ENCODE measurements at places on chromosomes 2 and 18. TPM values are rescaled to one million over a fixed set of nuclear protein-coding genes. Genes with fewer than 3 reads are reported as not detected.

DNA sequence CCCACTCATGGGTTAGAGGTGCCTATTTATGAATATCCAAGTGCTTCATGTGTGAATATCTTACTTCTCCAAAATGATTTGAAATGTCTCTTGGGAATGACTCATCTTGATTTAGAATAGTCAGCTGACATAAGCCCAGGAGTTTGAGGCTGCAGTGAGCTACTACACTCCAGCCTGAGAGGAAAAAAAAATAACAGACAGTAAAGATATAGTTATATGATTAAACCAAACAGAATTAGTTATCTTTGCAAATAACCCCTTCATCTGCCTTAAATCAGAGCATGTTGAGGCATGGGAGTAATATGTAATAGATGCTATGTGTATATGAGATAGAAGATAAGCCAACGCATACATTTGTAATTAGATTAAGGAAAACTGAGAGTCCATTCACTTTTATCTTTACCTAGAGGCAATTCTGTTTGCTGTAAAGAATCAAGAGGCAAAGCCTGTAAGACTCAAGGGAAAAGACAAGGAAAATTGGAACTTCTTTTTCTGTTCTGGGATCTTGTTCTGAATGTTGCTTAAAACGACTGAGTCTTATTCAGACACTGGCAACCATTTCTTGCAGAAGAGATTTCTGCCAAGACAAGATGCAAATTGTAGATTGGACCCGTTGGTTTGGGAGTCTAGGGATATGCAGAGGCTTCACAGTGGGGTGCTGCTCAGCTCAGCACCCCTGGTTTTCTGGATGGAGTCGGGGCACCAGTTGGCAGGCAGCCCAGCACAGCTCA is 104.4 kb downstream of the LIPG start:
- H3K4me3 ChIP-seq: no peak overlapping the region
- H3K27ac ChIP-seq: no peak overlapping the region

GRB14 gene
- 0.77 TPM for total RNA-seq

ALPG gene
- total RNA-seq: not detected

GRCh38 chr2:46026431-46026830 is 270.8 kb upstream of the EPAS1 start:
- no peaks in the 10 kb centered on the region for H3K27me3 ChIP-seq
- DNase-seq: no peak
- no peak overlapping the region for H3K27ac ChIP-seq

DNA sequence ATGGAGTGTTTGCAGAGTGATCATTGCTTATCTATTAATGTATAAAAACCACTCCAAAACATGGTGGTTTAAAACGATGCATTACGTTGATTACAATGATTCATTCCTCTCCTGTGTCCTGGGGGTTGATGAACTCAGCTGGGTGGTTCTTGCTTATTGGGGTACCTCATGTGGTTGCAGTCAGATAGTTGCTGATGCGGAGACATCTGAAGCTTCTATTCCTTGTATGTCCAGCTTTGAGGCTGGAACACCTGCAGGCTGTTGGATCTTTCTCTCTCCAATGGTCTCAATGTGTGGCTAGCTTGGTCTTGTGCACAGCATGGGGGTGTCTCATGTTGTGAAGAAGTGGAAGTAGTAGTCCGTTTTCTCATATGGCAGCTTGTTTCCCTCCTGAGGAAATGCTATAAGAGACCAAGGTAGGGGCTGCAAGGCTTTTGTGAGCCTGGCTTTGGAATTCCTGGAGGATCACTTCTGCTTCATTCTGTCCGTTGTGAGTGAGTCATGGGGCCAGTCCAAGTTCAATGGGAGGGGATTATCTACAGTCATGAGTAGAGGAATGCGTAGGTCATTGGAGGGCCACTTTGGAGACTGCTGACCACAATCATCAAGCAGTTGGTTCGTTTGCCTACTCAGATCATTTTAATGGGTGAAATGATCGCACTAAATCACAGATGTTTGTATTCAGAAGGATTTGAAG is 601.0 kb downstream of the SLC4A3 start:
- no peak overlapping the region for H3K27ac ChIP-seq
- no peaks in the 10 kb centered on the region for H3K36me3 ChIP-seq
- H3K4me3 ChIP-seq: no peak overlapping the region
- H3K4me1 ChIP-seq: no peaks in the 10 kb centered on the region

DYNC2LI1 gene
- 10.8 TPM for total RNA-seq

GRCh38 chr2:96427917-96428316 is 77.2 kb downstream of the NEURL3 start:
- no peak overlapping the region for H3K27ac ChIP-seq
- H3K36me3 ChIP-seq: no peaks in the 10 kb centered on the region
- H3K27me3 ChIP-seq: no peaks in the 10 kb centered on the region
- H3K4me3 ChIP-seq: no peak overlapping the region

DNA sequence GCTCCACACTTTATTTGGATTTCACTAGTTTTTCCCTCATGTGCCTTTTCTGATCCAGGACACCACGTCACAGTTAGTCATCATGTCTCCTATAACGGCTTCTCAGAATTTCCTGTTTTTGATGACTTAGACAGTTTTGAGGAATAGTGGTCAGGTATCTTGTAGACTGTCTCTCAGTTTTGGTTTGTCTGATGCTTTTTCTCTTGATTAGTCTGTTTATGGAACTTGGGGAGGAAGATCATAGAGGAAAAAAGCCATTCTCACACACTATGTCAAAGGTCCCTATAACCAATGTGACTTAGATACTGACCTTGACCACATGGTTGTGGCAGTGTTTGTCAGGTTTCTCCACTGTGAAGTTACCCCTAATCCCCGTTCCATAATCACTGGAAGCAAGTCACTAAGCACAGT is 89.0 kb downstream of the RAPH1 start:
- no peak overlapping the region for H3K4me3 ChIP-seq
- no peak overlapping the region for H3K27ac ChIP-seq

DNA sequence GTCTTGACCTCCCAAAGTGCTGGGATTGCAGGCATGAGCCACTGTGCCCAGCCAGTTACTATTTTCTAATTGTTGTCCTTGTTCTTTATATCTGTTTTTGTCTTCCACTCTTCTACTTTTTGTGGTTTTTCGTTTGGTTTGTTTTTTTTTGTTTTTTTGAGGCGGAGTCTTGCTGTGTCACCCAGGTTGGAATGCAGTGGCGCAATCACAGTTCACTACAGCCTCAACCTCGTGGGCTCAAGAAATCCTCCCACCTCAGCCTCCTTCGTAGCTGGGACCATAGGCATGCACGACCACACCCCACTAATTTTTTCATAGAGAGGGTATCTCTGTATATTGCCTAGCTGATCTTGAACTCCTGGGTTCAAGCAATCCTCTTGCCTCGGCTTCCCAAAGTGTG is 100.7 kb downstream of the EHBP1 start:
- peaks cover 12% of the 10 kb centered on the region for H3K36me3 ChIP-seq
- H3K27ac ChIP-seq: no peak overlapping the region
- DNase-seq: no peak

- H3K4me1 ChIP-seq: no peaks in the 10 kb centered on the region
- no peaks in the 10 kb centered on the region for H3K27me3 ChIP-seq
- DNase-seq: no peak
- no peak overlapping the region for H3K4me3 ChIP-seq
- no peak overlapping the region for H3K27ac ChIP-seq
These were observed 222.7 kb downstream of the CDH2 start for GRCh38 chr18:27954226-27954625.

DNA sequence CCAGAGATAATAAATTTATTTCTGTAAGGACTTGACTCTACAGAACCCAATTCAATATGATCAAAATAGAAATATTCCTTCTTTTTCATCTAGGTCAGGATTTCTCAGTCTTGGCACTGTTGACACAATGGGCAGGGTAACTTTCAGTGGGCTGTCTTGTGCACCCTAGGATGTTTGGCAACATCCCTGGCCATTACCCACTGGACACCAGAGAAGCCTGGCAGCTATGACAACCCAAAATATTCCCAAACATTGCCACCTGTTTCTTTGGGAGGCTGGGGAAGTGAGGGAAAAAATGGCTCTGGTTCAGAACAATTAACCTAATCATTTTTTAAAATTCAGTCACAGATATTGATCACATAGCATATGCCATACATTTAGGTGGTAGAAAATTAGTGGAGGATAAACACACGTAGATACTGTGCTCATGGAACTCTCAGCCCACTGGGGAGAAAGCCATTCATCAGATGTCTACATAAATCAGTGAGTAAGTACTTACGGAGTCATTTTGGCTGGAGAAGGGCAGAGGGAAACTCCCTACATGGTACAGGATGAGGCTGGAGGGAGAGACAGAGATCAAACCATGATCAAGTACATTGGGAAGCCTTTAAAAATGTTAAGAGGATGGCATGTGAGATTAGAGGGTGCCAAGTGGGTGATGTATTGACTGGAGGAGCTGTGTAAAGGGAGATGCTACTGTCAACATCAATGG is 718 bp upstream of the TNP1 start:
- H3K4me1 ChIP-seq: no peaks in the 10 kb centered on the region
- no peak for DNase-seq
- H3K27ac ChIP-seq: no peak overlapping the region
- no peaks in the 10 kb centered on the region for H3K27me3 ChIP-seq
- H3K4me3 ChIP-seq: no peak overlapping the region
- no peaks in the 10 kb centered on the region for H3K36me3 ChIP-seq

- no peak overlapping the region for H3K27ac ChIP-seq
- no peak overlapping the region for H3K4me3 ChIP-seq
- H3K4me1 ChIP-seq: no peaks in the 10 kb centered on the region
- no peaks in the 10 kb centered on the region for H3K27me3 ChIP-seq
These were observed 398.9 kb downstream of the TRIB2 start for GRCh38 chr2:13115643-13116042.

POTEI gene
- not detected for total RNA-seq

ATP6V1C2 gene
- 1.3 TPM for total RNA-seq

DNA sequence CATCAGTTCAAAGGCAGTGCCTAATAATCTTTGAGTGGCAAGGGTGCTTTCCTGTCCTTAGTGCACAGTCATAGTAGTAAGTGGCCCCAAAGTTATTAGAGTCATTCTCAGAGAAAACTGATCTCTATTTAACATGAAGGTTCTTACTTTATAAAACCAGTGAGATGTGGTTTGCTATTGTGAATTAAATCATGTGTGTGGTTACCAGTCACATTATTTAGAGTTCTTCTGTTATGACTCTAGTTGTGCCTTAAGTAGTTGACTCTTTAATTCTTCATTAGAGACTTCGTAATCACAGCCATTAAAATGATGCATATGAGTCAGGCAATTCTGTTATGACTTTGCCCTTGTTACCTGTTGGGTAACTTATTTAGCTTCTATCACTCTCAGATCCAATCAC is 1392.9 kb upstream of the ACVR2A start:
- H3K36me3 ChIP-seq: no peaks in the 10 kb centered on the region
- H3K27me3 ChIP-seq: no peaks in the 10 kb centered on the region
- no peak overlapping the region for H3K4me3 ChIP-seq

Data from spleen (tissue), 13 donors.